ENCODE measurements at places on chromosomes 2 and 18. TPM values are rescaled to one million over a fixed set of nuclear protein-coding genes. Genes with fewer than 3 reads are reported as not detected.

The RPRM gene
- 2.5 TPM for polyA plus RNA-seq

The PLGLB1 gene
- 5.7 TPM for polyA plus RNA-seq

The CDH2 gene
- 79.6 TPM for polyA plus RNA-seq

The FBXO48 gene
- 2.3 TPM for polyA plus RNA-seq

DNA sequence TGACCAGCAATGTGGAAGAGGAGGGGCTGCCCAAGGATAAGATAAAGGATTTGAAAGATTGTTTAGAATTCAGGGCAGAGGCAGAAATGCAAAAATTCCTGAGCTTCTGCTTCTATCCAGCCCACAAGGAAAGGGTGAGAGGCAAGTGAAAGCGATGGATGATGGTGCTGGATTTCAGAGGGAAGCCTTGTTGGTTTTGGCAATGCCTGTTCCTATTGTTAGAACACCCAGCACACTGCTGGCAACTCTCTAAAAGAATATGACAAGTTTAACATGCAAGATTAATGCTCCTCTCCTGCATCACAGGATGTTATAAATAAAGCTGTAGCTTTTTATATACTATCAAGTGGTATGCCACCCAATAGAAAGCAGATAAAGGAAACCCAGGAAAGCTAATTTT lies 92.6 kb downstream of the ZNF385B start:
- no peak for DNase-seq

DNA sequence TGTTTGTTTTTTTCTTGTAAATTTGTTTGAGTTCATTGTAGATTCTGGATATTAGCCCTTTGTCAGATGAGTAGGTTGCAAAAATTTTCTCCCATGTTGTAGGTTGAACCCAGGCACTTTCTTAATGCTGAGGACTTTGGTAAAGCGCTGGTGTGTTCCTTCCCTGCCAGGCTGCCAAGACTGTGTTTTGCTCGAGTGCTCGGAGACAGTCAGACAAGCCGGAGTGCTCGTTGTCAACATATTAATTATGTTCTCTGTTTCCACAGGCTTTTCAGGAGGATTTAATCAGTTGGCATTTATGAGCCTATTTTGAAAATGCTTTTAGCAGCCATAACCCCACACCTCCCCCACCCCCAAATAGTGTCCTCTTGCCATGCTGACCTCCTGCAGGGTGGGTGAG lies 6.4 kb downstream of the MTCL1 start:
- no peak for DNase-seq

- DNase-seq: no peak
Observed at GRCh38 chr2:227466887-227467600, 4.9 kb upstream of the AGFG1 start.

DNA sequence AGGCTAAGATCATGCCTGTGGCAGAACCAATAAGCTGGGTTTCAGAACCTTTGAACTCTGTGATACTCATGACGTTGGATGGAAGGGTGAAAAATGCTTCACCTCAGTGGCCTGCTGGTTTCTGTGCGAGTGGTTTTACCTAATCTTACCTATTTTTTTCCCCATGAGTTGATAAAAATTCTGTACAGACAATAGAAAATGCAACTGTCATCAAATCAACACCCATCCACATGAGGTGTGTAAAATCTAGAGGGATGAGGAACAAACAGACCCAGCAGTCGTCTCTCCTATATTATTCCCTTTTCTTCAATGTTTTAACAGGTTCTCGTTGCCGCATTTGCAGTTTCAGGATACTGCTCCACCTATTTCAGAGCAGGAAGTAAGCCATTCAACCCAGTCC lies 67.3 kb downstream of the PRKRA start:
- DNase-seq: no peak

- DNase-seq: no peak
Observed at GRCh38 chr2:234072454-234072853, 22.0 kb downstream of the SPP2 start.

DNA sequence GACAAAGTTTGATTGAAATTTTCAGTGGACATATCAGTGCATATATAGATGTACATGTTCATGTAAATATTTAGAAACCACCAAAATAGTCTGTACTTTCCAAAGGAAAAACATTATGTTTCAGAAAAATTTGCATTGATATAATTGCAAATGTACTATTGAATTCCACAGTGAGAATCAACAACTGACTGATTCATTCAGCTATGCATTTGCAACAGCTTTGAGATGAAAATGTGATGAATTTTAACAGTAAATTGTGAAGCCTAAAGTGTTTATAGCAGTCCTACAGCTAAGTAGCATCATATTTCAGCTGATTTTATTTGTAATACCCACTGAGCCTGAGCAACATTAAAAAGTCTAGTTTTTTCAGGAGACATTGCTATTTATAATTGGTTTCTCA lies 1647.4 kb upstream of the DDX18 start:
- DNase-seq: no peak

GRCh38 chr2:230924470-230925341 lies at the start of gene GPR55:
TSS of gene GPR55 (minus strand) at chr2:230925242. CDS start at chr2:230910962, 14,280 bp downstream.
- DNase-seq: no peak

- no peak for DNase-seq
Observed at GRCh38 chr2:71948781-71949536, 198.7 kb downstream of the CYP26B1 start.

DNA sequence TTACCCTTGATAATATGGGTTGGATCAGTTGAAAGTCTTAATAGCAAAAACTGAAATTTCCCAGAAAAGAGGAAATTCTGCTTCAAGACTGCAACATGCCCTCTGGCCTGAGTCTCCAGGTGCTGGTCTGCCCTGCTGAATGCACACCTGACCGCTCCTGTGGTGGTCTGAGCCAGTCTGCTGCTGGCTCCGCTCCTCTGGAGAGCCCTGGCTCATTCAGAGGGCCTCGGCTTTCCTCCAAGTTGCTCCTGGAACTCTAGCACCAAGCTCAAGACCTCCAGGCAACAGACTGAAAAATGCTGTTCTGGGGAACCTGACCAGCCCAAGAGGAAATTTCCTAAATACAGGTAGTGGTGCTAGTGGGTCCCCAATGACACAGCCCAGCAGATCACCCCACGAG lies 64.8 kb downstream of the DIPK1C start:
- no peak for DNase-seq
